ENCODE measurements at places on chromosomes 11 and 22.

DNA sequence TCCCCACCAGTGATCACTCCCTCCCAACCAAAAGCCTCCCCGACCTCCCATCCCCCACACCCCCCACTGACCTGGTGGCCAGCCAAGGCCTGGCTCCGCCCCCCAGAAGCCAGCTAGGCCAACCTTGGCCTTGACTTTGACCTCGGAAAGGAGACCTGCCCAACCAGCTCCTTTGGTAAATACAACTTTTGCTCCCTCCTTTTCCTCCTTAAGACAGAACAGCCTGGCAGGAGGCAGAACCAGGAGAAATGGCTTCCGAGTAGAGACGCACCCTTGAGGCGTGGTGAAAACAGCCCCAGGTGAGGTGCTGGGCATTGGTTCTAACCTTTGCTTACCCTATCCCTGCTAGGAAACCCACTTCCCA lies 27.0 kb downstream of the PLEKHA7 start:
- DNase-seq = no peak

DNA sequence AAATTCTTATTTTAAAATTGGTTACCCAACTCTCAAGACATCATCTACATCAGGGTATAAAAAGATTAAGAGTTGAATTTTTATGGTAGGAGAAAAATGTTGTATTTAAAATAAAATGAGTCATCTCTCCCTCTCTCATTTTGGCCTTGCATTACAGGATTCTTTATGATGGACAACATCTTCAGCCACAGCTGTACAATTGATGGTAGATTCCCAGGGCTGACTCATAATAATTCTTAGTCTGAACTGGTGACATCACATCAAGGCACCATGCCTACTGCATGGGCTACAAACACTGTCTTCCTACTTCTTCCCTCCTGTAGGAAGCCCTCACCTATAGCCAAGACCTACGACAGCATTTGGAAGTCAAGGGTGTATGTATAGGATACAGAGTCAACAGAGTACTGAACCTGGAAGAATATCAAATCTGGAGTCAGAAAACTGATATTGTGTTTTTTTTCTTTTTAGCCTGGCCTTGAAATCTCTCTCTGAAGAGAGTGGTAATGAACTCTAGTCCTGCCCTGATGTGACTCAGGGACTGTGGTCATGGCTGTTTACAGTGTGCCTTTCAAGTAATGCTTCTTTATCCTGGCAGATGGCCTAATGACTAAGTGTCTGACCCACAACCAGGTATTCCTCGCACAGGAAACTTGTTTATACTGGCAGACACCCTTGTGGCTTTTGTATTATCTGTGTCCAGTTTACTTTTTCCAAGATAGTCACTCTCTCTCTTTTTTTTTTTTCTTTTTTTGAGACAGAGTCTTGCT lies 32.5 kb downstream of the MRGPRX2 start:
- DNase-seq = no peak

DNA sequence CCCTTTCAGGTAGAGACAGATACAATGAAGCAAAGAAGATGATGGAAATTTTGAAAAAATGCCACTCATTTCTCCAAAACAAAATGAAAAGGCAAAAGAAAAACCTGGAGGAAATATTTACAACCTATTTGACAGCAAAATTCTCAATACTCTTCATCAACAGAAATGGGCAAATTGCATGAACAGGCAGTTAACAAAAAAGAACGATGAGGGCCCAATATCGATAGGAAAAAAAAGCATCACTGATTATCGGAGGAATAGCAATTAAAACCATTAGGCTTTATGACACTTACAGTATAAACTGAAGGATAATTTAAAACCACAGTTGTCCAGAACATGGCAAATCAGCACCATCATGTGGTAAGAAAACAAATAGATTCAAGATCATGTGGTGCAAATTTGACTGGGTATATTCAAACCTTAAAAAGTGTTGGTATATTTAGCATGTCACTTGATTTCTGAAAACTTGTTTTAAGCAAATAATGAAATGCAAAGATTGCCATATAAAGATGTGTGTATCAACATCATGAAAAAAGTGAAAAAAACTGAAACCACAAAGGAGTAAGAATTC lies 222.9 kb downstream of the BRD1 start:
- no peak for DNase-seq

DNA sequence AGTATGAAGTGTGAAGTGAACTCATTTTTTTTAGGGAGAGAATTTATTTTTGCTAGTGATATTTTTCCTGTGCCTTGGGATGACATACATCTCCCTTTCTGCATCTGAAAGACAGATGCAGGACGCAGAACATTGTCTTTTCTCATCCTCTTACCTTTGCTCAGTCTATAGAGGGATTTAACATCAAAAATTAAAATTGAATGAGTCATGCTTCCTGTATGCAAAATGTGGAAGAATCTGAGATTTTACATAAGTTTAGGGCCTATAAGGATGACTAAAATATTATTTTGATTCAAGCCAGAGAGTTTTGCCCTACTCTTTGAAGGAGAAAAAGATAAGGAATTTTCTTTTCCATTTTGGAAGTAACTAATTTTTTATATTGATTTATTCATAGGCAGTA lies 27.3 kb downstream of the XRCC6 start:
- DNase-seq = no peak

DNA sequence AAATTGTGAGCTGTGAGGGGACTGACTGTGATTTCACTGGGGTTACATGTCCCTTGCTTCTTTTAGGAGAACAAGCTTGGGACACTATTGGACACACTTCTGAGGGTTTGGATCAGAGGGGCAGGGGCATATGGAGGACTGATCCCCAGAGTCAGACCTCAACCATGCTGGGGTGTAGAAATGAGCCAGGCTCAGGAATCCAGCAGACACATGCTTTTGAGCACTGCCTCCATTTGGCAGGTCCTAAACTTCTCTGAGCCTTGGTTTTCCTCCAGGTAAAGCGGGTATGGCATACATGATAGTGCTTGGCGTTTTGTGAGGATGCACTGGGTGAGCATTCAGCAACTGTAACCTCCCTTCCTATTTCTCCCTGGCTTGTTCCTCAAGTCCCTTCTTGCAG lies 74.7 kb downstream of the ADAMTS15 start:
- DNase-seq = no peak
